ENCODE measurements at places on chromosomes 5 and 9. TPM values are rescaled to one million over a fixed set of nuclear protein-coding genes. Genes with fewer than 3 reads are reported as not detected.

TTC23L gene
- 0.28 TPM for total RNA-seq

SYK gene
- not detected for total RNA-seq

KCTD16 gene
- 2.3 TPM for total RNA-seq

SH3TC2 gene
- 4.4 TPM for total RNA-seq

BTNL9 gene
- not detected for total RNA-seq

PCDHGA8 gene
- total RNA-seq, result 1.3 TPM

PCDHAC2 gene
- 0.19 TPM for total RNA-seq

SLC6A7 gene
- under 0.01 TPM for total RNA-seq

SLC4A9 gene
- not detected for total RNA-seq

RMRP gene
- 3,474 TPM for total RNA-seq

CRAT gene
- 34.7 TPM for total RNA-seq

PTTG1 gene
- 107 TPM for total RNA-seq

Data from regular cardiac myocyte (primary cell).